ENCODE measurements at places on chromosomes 2 and 18.
A peak's percentile ranks its signal among the peaks of the same experiment; 100 is the strongest.

GRCh38 chr2:20224716-20225293, at the start of gene SDC1:
Gene SDC1 (minus strand): TSS chr2:20225130. CDS start chr2:20224867, 263 bp downstream.
- DNase-seq: peak; percentile 87

GRCh38 chr18:63253014-63253413, 66.6 kb downstream of the BCL2 start:
- no peak for DNase-seq

DNA sequence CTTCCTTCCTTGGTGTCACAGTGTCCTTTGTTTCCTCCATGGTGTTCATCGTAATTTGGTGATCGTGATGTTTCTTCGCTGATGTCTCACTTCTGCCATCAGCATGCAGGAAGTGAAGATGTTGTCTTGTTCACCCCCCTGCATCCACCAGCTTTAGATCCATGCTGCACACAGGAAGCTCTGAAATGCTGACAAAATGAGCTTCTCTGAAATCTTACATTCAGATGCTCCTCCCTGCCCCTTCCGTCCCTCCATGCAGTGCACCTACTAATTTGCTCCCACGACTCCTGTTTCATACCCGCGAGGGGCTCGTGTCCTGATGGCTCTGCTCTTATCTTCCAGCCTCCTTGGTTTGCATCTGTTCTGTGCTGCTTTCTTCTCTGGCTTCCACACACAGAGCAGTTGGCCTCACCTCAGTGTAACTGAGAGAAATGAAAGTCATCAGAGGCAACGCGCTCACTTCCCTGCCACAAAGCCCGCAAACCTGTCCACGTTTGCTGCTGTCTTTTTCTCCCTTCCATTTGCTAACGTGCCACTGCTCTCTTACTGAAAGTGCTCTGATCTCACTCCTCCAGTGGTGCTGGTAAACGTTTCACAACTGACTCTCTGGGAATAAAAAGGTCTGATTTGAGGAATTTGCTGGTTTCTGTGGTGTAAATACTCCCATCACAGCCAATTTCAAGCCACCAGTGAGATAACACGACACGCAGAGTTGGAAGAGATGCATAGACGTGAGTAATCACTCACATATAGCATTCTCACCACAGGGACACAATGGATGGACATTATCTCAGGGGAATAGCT, 41.0 kb upstream of the MGAT4A start:
- DNase-seq: no peak

DNA sequence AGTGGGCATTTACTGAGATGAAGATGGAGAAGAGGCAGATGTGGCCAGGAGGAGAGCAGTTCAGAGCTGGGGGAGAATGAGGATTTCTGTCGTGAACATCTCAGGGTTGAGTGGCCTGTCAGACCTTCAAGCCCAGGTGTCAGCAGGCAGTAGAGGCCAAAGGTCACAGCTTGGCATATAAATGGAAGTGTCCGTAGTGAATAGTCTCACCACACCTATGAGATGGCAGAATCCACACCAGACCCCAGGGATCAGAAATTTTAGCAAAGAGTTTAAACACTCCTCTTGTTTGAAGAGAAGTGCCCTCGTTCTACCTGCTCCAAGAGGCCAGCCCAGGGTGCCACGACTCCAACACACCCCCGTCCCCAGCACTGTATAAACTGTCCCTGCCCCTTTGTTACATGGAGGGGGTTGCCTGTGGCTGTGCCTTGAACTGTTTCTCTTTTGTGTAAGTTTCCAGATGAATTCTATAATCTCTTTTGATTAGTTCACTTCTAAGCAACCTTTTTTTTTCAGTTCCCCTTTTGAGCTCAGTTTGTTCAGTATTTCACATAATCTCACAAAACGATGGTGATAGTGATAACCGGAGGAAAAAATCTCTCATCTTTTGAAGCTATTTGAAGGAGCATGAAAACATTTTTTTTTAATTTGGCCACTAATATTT, 69.0 kb upstream of the TTC39C start:
- no peak for DNase-seq

GRCh38 chr2:71505086-71505769, 51.9 kb downstream of the DYSF start:
- no peak for DNase-seq

GRCh38 chr2:9972621-9973479, 21.4 kb downstream of the GRHL1 start:
- no peak for DNase-seq

- no peak for DNase-seq
Measured at GRCh38 chr2:157487271-157487610, 43.4 kb upstream of the CYTIP start.

DNA sequence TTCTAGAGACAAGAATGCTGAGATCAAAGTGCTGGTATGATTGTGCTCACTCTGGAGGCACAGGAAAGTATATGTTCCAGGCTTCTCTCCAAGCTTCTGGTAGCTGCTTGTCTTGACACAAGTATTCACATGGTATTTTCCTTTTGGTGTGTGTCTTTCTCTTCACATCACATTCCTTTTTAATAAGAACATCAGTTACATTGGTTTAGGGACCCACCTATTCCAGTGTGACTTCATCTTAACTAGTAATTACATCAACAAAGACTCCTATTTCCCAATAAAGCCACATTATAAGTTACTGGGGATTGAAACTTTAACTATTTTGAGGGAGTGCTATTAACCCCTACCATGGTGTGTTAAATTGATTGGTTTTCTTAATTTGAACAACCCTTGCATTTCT, 119.1 kb downstream of the FSIP2 start:
- DNase-seq: no peak

GRCh38 chr2:233112329-233112728, 52.2 kb downstream of the INPP5D start:
- no peak for DNase-seq

DNA sequence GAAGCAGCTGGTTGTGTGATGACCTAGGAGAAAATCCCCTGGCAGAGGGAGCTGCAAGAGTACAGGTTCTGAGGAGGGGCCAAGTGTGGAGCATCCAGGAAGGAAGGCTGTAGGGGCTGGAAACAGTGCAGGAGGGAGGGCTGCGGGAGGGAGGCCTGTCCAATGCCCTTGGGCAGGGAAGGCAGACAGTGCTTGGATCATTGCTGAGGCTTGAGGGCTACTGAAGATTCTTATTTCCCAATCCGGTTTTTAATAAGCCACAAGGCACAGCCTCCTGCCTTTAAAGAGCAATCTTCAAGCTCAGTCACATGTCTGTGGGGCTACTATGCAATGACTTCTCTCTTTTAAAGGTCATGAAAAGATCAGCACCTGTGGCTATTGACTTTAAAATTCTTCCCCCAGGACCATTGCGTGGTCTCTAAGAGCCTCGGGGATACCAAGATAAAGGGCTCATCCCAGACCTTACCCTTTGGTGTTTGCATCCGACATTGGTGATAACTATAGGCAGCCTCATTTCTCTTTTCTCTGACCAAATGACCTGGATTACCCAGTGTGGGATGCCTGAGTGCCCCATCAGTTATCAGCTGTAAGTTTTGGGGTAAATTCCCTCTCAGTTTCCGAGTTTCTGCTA, 149.6 kb downstream of the DOCK10 start:
- no peak for DNase-seq
